ENCODE measurements at places on chromosomes 6 and 20.

DNA sequence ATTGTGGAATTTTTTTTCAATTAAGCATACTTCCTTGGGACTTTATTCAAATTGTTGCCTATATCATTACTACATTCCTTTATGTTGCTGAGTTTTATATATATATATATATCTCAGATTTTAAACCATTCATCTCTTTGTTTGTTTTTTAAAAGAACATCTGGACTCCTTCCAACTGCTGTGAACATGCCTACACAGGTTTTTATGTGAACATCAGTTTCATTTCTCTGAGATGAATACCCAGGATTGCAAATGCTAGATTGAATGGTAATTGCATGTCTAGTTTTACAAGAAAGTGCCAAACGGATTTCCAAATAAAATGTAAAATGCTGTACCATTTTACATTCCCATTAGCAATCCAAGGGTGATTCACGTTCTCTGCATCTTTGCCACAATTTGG is 1289.3 kb downstream of the HACE1 start:
- no peak overlapping the region for H3K4me3 ChIP-seq
- no peak for DNase-seq
- H3K36me3 ChIP-seq, result no peaks in the 10 kb centered on the region
- H3K4me1 ChIP-seq, result no peaks in the 10 kb centered on the region
- no peak overlapping the region for H3K27ac ChIP-seq

DNA sequence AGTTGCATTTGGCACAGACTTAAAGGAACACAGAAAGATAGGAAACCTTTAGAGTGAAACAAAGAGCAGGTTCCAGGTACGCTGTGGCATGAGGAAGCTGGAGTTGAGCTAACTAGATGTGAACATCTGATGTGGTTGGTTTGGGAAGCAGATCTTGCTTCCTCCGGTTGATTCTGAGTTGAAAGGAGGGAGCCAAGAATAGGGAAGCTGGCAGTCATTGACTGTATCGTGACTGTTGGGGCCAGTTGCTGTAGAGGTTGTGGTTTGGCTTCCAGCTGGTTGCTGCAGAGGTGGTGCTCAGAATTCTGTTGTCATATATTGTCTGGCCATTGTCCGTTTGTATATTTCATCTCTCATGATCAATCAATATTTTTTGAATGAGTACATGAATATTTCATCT is 325.9 kb downstream of the PLCB1 start:
- H3K4me3 ChIP-seq, result no peak overlapping the region
- H3K36me3 ChIP-seq, result peaks cover 4% of the 10 kb centered on the region
- DNase-seq, result no peak

- no peak for DNase-seq
- no peak overlapping the region for H3K4me3 ChIP-seq
- H3K36me3 ChIP-seq, result peaks cover 3% of the 10 kb centered on the region
- H3K27me3 ChIP-seq, result no peaks in the 10 kb centered on the region
Measured at GRCh38 chr6:38549795-38550194, 89.9 kb downstream of the BTBD9 start.

DNA sequence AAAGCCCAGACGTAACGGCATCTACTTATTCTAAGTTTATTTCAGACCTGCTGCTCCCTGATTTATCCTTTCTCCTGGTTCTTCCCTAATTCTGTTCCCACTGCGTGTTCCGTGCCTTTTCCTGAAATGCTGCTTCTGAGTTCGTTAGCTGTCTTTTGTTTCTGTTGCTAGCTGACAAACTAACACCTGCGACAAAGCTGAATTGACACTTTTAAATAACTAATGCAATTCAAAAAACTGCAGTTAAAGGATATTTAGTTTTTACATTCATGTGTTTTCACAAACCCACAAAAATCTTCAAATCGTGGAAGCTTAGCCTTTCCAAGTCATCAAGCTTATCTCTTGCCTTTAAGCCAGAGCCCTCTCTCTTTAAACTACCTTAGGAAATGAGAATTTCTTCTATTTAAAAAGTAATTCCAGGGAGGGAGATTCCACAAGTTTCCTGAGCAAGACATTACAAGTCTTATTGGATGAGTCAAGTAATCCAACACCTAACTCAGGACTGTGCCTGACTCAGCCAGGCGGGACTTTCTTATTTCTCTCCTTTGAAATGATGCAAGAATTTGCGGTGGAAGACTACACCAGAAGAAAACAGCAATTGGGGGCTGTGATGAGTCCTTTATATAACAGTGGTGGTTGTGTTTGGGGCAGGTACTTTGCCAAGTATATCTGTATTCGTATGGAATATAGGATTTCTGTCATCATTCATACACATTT is 6.3 kb downstream of the ADTRP start:
- DNase-seq, result no peak
- H3K36me3 ChIP-seq, result no peaks in the 10 kb centered on the region
- H3K27ac ChIP-seq, result no peak overlapping the region
- H3K4me3 ChIP-seq, result no peak overlapping the region
- H3K4me1 ChIP-seq, result peaks cover 4% of the 10 kb centered on the region

DNA sequence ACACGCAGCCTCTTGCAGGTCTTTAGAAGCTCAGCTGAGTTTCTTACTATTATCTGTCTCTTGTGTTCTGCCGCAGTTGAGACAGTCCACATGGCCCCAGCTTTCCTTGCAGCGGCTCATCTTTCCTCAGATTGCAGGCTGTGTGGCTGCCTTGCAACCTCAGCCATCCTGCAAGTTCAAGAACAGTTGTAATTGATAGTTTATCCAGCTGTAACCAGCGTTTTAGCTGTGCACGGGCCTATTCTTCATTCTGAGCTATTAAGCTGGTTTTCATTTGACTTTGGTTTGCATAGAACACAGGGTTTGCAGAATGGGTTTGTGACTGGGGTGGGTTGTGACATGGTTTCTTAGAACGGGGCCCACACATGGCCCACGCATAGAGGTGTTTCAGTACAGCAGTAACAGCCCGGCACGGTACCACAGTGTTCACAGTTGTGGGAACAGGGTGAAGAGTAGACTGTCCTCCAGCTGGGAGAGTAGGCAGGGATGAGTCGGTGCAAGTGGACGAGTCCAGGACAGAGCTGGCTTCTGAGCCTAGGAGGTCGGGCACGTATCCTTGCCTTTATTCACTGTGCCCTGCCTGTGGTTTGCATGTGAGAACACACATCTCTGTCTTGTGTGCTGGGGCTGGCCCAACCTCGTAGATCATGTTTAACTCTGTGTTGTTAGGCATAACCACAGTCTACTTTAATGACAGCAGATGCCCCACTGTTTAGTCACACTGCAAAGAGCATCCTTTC is 89.2 kb downstream of the RPP40 start:
- H3K27me3 ChIP-seq, result no peaks in the 10 kb centered on the region
- H3K4me3 ChIP-seq, result peak overlapping the region; percentile 55
- peaks cover 45% of the 10 kb centered on the region for H3K4me1 ChIP-seq
- peak overlapping the region; percentile 79 for H3K27ac ChIP-seq
- peak; percentile 8 for DNase-seq

Data from effector memory CD8-positive, alpha-beta T cell (primary cell).